GM04503 (cell line): ENCODE measurements at places on chromosomes 3 and 15.

DNA sequence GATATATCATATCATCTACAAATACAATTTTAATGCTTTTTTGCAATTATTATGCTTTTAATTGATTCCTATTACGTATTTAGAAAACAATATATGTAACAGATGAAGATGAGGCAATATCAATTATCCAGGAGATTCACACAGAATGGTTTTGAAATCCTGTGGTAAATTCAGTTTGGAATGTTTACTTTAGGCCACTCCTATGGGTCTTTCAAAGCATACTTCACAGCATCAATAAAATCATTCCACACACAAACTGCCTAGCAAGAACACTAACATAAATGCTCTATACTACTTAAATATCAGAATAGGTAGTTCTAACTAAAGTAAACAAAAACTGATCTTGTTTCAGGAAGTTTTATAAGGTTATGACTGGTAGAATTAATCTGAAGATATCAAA is 90.5 kb downstream of the FAM227B start:
- peak; percentile 22 for DNase-seq

- DNase-seq, result peak; percentile 3
Observed at GRCh38 chr15:40150163-40150925, 10.5 kb upstream of the BUB1B start.

DNA sequence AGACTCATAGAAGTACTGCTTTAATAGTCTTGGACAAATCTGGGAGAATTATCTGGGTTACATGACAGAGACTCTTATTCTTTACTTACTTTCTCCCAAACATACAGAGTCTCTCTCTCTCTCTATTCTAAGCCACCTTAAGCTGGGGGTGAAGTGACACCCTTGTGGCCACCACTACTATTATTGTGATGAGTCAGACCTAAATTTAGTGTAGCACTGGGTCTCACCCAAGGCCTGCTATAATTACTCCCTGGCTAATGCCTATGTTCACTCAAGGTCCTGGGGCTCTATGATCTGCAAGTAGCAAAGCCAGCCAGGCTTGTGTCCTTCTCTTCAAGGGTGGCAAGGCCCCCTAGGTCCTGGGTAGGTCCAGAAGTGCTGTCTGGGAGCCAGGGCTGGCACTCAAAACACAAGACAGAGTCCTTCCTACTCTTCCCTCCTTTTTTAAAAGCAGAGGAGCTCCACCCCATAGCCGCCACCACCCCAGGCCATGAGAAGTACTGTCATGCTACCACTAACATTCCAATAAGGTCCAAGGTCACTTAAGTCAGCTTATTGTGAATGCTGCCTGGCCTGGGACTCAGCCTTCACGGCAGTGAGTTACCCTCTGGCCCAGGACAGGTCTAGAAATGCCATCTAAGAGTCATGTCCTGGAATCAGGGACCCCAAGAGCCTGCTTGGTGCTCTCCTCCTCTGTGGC is 183.6 kb downstream of the POLQ start:
- no peak for DNase-seq

- no peak for DNase-seq
Observed at GRCh38 chr3:133926736-133927539, 31.3 kb upstream of the RAB6B start.

- no peak for DNase-seq
Observed at GRCh38 chr15:69806287-69806915, 291.3 kb downstream of the TLE3 start.

GRCh38 chr3:29236146-29236840 is 44.6 kb upstream of the RBMS3 start:
- no peak for DNase-seq

DNA sequence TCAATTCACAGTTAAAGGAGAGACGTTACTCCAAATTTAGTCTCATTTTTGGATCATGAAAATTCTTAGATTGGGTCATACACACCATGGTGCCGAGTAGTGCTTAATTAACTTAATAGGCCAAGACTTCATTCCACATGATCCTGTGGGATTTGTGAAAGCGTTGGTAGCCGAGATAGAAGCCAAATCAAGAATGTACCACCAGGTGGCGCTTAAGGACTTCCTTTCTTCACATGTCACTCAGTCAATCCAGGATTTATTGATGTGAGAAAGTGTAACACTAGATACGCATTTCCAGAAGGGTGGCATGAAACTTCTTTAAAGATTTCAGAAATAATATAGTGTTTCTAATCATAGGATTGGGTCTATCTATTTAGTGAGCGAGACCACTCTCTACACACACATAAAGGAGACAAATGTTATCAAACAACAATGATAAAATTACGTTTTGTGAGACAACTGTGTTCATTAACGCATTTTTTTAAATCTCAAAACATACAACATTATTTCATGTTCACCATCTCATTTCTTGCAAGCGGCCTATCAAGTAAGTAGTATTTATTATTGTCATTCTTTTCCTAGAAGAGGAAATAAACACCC is 436.1 kb downstream of the CHL1 start:
- no peak for DNase-seq

- no peak for DNase-seq
Observed at GRCh38 chr3:125075738-125076137, 19.9 kb upstream of the HEG1 start.

DNA sequence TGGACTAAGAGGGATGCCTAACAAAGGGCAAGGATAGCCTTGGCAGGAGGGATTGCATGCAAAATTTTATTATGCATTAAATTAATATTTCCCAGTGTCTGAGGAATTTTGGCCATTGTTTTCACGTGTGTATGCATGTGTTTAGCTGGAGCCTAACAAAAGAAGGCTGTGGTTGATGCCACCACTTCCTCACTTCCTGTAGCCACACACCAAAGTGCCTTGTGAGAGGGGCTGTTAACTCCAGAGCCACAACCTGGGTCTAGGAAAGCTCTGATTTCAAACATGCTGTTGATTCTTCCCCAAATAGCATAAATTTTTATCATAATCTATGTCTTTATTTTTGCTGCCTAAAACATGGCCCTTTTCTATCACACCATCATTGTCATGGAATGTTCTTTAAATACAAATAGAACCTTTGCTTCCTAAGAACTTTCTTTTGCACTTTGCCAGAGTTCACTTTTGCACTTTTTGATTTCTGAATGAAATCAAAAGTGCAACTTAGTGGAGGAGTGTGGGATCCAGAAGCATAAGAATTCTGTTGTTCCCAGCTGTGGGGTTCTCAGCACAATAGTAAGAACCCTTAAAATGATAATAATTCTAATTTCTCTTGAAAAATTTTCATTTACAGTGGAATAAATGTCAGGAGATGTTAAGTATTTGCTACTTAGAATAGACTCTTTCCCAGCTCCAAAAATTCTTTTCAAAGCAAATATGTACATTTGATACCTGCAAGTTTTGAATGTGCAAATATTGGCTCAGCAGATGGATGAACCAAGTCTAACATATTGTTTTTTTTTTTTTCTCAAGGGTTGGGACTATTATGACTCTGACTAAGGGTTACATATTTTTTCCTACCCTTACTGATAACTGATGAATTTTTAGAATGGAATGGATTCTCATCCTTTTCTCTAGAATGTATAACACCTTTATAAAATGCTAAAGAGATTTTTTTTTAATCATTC is 35.6 kb upstream of the SPTSSB start:
- no peak for DNase-seq

- DNase-seq, result peak; percentile 27
Observed at GRCh38 chr3:12810013-12810780, 13.7 kb downstream of the CAND2 start.

DNA sequence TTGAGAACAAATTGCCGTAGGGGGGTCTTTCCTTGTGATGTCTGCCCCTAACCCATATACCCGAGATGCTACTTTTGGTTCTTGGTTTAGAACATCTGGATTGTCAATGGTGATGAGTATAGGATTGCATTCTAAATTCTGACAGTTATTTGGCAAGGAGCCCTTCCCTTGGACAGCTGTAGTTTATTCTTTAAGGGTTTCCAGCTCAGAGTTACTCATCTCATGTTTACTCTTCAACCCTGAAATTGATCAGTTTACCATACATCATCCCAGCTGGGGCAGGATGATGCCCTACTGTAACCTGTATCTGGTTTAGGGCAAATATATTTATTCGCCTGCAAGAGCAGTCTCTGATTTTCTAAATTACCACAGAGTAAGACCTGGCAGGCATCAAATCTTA is 85.7 kb upstream of the XCR1 start:
- DNase-seq, result no peak

DNA sequence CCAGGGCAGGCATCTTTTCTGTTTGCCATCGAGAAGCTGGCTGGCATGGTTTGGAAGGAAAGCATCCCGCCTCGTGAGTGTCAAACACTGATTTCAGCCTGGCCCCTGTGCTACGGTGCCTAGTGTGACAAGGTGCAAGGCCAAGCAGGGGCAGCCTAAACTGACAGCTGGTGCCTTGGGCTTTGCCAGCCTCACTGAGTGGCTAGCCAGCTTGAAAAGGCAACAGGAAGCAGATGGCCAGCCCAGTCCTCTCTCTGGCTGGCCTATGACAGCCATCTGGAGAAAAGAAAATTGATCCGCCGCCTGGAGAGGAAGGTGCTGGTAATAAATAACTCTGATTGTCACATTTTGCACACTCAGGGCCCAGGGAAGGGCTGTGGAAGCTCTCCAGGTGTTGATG is 52.2 kb downstream of the C3orf85 start:
- DNase-seq, result no peak

DNA sequence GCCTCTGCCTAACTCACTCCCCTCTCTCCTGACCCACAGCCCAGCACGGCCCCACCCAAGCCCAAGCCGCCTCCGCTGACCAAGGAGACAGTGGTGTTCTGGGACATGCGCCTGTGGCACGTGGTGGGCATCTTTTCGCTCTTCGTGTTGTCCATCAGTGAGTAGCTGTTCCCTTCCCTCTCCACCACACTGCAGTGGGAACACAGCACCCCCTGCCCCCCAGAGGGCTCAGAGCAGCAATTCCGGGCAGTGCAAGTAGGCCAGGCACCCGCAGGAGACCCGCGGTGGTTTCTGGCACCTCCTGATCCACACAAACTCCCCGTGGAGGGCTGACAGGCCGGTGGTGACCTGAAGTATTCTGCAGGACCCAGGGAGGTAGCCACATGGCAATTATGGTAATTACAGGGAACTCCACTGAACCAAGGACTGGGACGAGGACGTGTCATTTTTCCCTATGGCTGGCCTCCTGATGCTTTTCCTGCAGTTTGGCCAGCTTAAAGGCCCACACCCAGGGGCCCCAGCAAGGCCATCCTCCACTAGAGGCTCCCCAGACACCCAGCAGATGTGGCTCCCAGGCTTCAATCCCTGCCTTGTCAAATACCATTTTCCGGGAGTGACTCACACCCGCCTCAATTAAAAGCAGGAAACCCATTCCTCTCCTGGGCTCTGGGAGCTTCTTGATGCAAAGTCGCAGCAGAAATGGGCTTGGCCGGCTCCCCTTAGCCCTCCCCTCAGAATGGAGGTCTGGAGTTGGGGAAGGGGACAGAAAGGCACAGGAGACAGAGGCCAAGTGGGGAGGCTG is 4.8 kb downstream of the TMIE start:
- DNase-seq, result peak; percentile 36

- no peak for DNase-seq
Observed at GRCh38 chr3:74384159-74384558, 230.3 kb downstream of the CNTN3 start.
